ENCODE measurements at places on chromosomes 11 and 22. TPM values are rescaled to one million over a fixed set of nuclear protein-coding genes. Genes with fewer than 3 reads are reported as not detected.

GRCh38 chr11:76048763-76049162 lies 157.5 kb downstream of the WNT11 start:
- no peak for DNase-seq

TSPAN32 gene
- not detected for total RNA-seq

MRGPRF gene
- 4.0 TPM for total RNA-seq

MMP27 gene
- total RNA-seq, result 0.19 TPM

DCHS1 gene
- total RNA-seq, result 1.7 TPM

All from esophagus squamous epithelium (tissue), 5 donors.